Activated T-helper 1 cell treated with anti-CD3 and anti-CD28 coated beads, Interleukin-2, amount 50 U/mL, for 16 hours (primary cell): ENCODE measurements at places on chromosomes 5 and 9.

DNA sequence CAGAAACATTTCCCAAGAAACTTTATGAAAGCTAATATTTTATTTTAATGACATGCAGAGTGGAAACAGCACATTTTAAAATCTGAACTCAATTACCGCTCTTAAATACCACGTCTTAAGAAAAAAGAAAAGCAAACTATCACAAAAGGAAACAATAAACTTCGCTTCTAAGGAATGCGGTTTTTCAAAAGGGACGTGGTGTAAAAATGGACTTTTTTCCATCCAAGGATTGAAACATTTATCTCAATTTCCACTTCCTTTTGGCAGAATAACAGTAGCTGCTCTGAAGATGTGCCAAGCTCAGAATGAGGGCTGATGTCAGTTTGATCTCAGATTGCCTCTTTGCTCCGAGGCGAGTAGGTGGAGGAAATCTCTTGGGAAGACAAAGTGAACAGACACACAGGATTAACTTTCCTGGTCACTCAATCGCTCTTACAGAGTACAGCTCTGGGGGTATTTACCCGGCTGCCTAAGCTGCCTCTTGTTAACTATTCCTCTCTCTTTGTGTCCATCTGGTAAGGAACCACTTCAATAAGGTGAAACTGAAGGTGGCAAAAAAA is 158.5 kb downstream of the TRPM6 start:
- DNase-seq = no peak

DNA sequence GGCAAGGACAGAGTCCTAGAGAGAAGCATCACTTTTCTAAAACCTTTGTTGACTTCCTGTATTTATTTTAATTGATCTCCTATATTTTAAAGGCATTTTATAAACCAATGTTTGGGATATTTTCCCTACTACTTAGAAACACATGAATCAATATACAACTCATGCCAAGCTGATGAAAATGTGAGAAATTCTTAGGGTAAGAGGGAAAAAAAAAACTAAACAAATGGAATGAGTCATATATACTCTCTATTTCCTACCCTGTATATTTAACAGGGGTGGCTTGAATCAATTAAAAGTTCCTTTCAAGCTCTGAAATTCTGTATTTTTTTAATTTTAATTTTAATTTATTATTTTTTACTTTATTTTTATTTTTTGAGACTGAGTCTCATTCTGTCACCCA is 19.6 kb downstream of the BAAT start:
- DNase-seq = no peak

GRCh38 chr9:14608540-14608939 is 84.7 kb downstream of the ZDHHC21 start:
- no peak for DNase-seq

DNA sequence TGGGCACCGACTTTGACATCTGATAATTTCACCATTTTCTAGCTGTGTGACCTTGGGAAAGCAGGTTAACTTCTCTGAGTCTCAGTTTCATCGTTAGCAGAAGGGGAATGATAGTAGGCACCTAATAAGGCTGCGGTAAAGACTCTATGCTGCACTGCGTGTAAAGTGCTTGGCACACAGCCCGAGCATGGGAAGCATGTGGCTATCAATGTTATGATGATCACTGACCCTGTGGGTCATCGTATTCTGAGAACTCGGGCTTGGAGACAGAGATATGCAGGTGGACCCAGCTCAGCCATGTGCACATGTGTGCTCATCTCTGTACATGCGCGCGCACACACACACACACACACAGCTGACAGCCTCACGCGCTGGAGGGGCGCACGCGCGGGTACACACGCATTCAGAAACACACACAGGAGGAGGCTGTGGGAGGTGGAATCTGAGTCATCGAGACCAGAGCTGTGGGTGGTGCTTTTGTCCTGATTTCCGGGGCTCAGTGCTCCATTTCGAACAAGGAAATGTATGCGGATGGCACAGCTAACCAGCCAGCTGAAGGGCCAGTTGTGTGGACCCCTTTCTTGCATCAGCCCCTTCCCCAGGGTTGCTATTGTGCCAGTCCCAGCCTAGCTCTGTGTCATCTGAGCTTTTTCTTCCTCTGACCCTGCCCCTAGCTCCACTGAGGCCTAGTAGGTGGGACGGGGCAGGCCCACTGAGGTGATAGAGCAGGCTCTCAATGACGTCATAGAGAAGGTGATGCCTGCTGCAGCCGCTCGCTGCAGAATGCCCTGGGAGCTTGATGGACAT is 11.1 kb upstream of the ARAP3 start:
- DNase-seq = peak; percentile 71

GRCh38 chr5:83522446-83522845 is 50.9 kb downstream of the VCAN start:
- DNase-seq = no peak

DNA sequence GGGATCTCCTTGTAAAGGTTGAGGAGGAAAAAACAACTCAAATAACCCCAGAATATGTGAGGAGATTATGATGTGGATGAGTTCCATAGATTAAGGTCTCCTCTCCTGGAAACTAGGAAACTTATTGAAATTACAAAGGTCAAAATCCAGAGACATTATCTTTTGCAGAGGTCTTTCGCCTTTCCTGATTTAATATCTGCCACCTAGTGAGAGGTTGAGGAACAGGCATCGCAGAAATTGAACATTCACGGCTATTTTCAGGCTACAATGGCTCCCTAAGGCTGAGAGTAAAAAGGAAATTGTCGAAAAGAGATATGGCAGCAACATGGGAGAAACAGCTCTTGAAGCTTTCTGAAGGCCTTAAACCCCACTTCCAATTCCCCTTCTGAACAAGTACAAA is 127.5 kb upstream of the PLCXD3 start:
- DNase-seq = no peak

DNA sequence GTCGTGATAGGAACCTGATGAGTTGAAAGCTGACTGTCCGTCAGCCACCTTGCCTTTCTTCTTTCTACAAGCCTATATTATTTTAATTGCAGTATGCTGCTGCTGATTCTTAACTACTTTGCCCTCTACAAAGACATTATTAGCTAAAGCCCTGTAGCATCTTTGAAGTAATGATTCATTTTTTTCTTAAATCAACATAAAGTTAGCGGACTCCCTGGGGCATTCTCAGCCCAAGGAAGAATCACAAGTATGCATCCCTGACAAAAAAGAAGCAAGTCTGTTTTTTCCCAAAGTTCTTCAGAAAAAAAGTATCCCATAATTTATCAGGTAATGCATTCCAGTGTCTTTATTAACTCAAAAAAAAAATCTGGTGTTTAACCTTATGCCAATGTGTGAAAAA is 69.5 kb upstream of the TAS2R1 start:
- DNase-seq = no peak

DNA sequence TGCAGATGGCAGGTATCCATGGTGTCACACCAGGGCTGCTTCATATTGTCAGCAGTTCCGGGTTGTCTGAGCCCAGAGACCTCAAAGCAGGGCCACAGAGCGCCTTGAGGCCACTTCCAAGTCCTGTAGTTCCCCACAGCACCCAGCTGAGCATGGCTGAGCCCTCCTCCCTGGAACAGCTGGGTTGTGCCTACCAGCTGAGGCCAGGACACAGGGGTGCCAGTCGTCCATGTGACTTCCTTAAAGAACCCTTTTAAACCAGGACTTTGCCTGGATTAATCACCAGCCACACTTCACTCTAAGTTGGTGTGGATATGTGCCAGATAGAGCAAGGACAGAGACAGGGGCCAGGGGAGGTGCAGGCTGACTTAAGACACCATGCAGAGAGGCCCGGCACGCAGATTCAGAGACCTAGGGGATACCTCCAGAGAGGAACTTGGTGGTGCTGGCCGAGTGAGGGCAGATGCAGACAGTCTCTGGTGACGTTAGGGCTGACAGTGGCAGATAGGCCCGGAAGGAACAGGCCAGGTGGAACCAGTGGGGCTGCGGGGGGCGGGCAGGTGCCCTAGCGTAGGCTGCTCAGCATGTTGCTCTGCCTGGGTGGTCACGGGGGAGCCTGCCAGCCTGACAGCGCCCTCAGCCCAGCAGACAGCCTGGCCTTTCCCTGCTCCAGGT is 142.7 kb downstream of the CACNA1B start:
- DNase-seq = no peak

DNA sequence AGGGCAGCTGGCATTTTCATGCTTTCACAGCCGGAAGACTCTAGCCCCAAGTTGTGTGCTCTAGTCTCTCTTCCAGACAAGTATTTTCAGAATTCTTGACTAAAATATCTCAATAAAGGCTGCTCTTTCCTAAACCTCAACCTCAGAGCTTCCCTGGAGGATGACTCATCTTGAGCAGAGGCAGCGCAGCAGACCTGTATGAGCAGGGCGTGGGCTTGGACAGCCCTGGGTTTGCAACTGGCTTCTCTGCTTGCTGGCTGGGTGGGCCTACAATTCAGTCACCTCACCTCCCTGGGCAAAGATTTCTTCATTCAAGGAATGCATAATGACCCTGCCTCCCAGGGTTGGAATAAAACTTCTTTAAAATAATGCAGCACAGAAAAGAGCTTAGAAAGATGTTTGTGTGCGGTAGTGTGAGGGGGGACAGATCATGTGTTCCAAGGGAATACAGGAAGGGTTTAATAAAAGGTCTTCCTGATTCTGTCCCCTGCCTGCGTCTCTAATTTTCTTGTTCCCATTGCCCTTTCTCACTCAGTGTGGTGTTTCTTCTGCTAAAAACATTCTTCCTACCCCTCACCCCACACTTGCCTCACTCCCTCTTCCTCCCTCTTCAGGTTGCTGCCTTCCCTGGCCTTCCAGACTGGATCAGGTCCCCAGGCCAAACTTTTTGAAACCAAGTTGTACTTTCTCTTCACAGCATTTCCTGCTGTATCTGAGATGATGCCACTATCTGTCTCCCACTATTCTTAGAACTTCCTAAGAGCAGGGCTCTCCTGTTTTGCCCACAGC is 39.4 kb upstream of the MAP1B start:
- no peak for DNase-seq

DNA sequence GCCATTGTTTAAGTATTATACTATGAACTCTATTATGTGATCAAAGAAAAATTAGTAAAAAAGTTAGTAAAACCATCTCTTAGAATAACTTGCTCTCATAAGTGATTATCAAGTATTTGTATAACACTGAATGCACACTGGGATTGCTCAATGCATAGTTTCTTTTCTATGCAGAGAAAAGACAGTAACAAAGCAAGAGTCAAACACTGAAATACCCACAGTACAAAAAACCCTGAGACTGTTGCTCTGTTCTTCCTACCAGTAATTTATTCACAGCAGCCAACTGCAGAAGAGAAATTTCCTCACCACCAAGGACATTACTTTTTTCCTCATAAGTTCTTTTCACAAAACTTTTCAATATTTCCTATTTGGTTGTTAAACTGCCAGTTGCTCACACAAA is 634.4 kb downstream of the DTWD2 start:
- DNase-seq = no peak

GRCh38 chr5:177526191-177526590 is 9.4 kb upstream of the DDX41 start:
- no peak for DNase-seq

DNA sequence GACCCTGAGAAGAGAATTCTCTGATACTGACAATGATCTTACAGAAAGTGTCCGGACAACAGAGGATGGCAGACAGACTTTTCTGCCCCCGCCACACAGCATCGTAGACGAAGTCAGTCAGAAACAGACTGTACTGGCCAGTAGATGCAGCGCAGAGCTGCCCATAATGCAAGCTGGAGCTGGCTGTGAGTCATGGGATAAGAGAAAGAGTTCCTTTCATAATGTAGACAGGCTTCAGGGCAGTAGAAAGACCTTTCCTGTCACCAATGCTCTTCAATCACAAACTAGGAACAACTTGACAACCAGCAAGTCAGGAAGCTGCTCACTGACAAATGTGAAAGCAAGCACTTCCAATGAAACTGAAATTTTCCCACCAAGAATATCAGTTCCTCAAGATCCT is 5.1 kb downstream of the SPATA31D1 start:
- no peak for DNase-seq

DNA sequence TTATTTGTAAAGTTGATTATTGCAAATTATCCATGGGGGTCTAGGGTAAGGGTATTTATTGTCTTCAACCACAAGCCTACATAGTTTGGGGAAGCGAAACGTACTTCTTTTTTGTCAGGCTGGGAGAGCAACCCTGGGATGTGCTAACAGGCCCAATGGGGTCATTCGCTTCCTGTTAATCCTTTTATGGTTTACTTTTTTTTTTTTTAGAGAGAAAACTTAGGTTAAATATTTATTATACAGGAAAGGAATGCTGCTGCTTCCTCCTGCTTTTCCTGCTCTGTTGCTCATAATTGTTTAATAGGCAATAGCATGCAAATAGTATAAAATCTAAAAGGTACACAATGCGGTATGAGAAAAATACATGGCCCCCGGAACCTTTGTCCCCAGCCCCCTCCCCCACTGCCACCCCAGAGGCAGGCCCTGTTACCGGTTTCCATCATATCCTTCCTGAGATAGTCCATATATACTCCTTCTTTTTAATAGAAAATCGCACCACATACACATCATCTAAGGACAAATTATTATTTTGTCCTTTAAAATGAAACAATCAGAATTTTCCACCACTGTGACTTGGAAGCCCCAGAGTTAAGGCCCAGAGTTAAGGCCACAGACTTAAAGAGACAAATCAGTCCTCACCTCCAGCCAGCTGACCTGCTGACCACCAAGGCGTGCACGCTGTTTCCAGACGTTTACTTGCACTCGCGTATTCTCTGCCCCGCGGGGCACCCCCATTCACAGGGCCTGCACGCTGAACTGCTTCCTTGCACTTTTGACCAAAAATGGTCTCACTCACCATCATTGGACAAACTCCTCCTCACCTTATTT is 83.9 kb downstream of the NDFIP1 start:
- no peak for DNase-seq

DNA sequence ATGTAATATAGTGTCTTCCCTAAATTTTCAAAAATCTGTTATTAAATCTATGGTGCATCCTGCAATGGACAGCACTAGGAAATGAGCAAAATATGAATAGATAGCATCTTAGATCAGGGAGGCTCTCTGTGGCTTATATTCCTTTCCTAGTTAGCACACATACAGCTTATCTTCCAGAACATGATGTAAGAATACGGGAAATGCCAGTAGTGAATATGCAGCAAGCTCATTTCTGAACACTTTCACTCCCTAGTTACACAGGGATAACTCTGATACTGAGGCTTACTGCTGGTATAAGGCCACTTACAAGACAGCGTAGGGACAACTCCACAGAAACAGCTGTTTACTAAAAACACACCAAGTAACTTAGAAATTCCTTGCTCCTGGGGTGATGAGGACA is 297.3 kb upstream of the SMARCA2 start:
- DNase-seq = no peak

- DNase-seq = peak; percentile 79
These were observed 3.0 kb upstream of the FUT7 start for GRCh38 chr9:137034709-137035506.

DNA sequence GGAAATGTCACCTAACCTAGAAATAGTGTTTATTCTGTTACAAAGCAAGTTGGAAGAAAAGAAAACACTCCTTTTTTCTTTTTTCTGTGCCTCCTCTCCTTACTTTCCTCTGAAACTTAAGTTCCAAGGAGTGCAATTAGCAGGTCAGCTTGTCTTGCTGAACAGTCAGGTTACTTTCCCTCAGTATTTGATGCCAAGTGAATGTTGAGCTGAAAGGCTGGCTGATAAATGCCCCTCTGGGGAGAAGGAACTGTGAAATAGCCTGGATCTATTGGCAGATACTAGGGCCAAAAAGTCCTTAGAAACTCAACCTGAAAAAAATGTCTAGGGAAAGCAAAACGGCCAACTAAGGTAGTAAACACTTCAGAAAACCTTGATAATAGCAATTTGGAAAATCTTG is 43.6 kb downstream of the GRIA1 start:
- DNase-seq = no peak

- DNase-seq = no peak
These were observed 38.3 kb downstream of the DNAJB5 start for GRCh38 chr9:35027860-35028259.
